ENCODE measurements at places on chromosomes 4 and X.

DNA sequence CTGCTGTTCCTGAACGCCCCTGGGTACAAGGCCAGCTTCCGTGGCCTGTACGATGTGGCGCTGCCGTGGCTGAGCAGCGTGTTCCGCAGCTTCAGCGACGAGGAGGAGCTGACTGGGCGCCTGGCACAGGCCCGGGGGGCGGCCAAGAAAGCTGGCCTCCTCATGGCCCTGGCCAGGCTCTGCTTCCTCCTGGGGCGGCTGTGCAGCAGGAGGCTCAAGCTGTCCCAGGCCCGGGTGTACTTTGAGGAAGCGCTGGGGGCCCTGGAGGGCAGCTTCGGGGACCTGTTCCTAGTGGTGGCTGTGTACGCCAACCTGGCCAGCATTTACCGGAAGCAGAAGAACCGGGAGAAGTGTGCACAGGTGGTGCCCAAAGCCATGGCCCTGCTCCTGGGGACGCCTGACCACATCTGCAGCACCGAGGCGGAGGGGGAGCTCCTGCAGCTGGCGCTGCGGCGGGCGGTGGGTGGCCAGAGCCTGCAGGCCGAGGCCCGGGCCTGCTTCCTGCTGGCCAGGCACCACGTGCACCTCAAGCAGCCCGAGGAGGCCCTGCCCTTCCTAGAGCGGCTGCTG lies 28.2 kb downstream of the SH3TC1 start:
- H3K4me3 ChIP-seq = no peak overlapping the region
- no peak for DNase-seq
- no peaks in the 10 kb centered on the region for H3K27me3 ChIP-seq
- peaks cover 23% of the 10 kb centered on the region for H3K36me3 ChIP-seq
- H3K4me1 ChIP-seq = peaks cover 29% of the 10 kb centered on the region

DNA sequence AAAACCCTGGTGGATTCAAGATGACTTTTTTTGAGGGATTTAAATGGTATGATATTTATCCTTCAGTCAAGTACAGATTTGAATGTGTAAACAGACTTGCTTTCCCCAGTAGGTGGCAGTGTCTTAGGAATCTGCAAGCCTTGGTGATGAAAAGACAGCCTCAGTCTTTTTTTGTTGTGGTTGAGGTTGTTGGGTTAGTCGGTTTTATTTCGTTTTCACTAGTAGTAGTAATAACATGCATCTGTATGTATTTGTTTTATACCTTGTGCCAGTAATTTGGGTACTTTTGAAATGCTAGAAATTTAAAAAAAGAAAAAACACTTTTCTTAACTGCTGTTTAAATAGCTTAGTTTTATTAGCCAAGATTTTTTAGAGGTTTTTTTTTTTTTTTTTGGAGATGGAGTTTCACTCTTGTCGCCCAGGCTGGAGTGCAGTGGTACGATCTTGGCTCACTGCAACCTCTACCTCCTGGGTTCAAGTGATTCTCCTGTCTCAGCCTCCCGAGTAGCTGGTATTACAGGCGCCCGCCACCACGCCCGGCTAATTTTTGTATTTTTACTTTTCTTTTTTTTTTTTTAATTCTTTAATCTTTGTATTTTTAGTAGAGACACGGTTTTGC lies 39.2 kb downstream of the COPS4 start:
- no peaks in the 10 kb centered on the region for H3K27me3 ChIP-seq
- peaks cover 25% of the 10 kb centered on the region for H3K36me3 ChIP-seq
- peaks cover 8% of the 10 kb centered on the region for H3K4me1 ChIP-seq
- H3K27ac ChIP-seq = no peak overlapping the region
- peak; percentile 49 for DNase-seq

DNA sequence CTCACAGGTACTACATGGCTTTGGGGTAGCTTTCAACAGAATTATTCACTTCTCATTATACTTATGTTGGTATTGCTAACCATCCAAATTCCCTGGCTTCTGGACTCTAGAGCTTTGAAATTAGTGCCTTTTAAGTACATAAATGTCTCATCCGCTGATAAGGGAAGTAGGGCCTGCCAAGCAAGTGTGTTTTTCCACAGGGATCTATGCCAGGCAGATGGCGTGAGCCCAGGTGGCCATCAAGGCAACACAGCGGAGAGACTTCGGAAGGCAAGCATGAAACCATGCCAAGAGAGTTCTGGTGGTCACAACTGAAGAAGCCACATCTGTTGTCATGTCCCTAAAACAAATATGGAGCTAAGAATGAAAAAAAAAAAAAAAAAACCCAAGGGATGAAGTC lies 503.1 kb upstream of the LCORL start:
- H3K27me3 ChIP-seq = peaks cover 2% of the 10 kb centered on the region
- no peaks in the 10 kb centered on the region for H3K4me1 ChIP-seq
- no peaks in the 10 kb centered on the region for H3K36me3 ChIP-seq
- H3K27ac ChIP-seq = no peak overlapping the region
- DNase-seq = no peak

DNA sequence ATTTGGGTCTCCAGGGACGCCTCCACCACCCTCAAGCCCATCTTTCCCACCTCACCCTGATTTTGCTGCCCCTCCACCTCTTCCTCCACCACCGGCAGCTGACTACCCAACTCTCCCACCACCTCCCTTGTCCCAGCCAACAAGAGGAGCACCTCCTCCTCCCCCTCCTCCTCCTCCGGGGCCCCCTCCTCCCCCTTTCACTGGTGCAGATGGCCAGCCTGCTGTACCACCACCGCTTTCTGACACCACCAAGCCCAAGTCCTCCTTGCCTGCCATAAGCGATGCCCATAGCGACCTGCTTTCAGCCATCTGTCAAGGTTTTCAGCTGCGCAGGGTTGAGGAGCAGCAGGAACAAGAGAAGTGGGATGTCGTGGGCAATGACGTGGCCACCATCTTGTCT lies 32.4 kb upstream of the ZNF81 start:
- H3K4me3 ChIP-seq = no peak overlapping the region
- H3K27ac ChIP-seq = no peak overlapping the region
- H3K4me1 ChIP-seq = no peaks in the 10 kb centered on the region
- H3K36me3 ChIP-seq = no peaks in the 10 kb centered on the region

GRCh38 chr4:101018836-101019235 lies 328.5 kb downstream of the PPP3CA start:
- H3K27ac ChIP-seq = peak overlapping the region; percentile 80
- peaks cover 2% of the 10 kb centered on the region for H3K36me3 ChIP-seq
- no peaks in the 10 kb centered on the region for H3K27me3 ChIP-seq

GRCh38 chr4:24935856-24936255 lies 23.0 kb upstream of the CCDC149 start:
- no peaks in the 10 kb centered on the region for H3K4me1 ChIP-seq
- H3K4me3 ChIP-seq = no peak overlapping the region
- peaks cover 4% of the 10 kb centered on the region for H3K27me3 ChIP-seq
- no peak overlapping the region for H3K27ac ChIP-seq
- H3K36me3 ChIP-seq = no peaks in the 10 kb centered on the region
- no peak for DNase-seq

- no peak overlapping the region for H3K4me3 ChIP-seq
- no peak overlapping the region for H3K27ac ChIP-seq
- no peaks in the 10 kb centered on the region for H3K27me3 ChIP-seq
- no peaks in the 10 kb centered on the region for H3K4me1 ChIP-seq
- DNase-seq = peak; percentile 12
Observed at GRCh38 chr4:30380404-30380998, 339.7 kb upstream of the PCDH7 start.

GRCh38 chr4:166078955-166079354 lies 205.9 kb downstream of the TLL1 start:
- H3K36me3 ChIP-seq = no peaks in the 10 kb centered on the region
- no peak overlapping the region for H3K27ac ChIP-seq
- no peak overlapping the region for H3K4me3 ChIP-seq
- no peak for DNase-seq

- no peak overlapping the region for H3K27ac ChIP-seq
- DNase-seq = peak; percentile 11
- peaks cover 15% of the 10 kb centered on the region for H3K4me1 ChIP-seq
- H3K36me3 ChIP-seq = peaks cover 7% of the 10 kb centered on the region
- H3K27me3 ChIP-seq = no peaks in the 10 kb centered on the region
- H3K4me3 ChIP-seq = no peak overlapping the region
Observed at GRCh38 chrX:56986138-56986537, 9.2 kb downstream of the SPIN3 start.

DNA sequence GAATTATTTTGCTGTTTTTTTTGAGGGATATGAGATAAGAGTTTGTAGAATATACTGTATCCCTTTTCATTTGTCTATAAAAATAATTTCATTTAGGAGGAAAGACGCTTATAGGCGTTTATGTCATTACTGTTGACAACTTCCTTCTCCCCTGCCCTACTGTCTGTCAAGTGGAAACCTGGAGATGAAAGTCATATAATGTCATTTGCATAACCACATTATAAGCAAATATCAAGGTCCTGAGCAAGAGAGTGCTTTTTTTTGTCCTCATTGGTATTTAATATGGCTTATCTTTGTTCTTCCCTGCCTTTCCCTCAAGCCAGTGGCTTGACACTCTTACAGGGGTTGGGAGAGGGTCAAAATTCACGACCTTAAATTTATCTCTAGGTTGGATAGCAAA lies 55.8 kb downstream of the LRP2BP start:
- no peak for DNase-seq
- H3K4me1 ChIP-seq = peaks cover 55% of the 10 kb centered on the region
- no peak overlapping the region for H3K4me3 ChIP-seq
- H3K27me3 ChIP-seq = no peaks in the 10 kb centered on the region

DNA sequence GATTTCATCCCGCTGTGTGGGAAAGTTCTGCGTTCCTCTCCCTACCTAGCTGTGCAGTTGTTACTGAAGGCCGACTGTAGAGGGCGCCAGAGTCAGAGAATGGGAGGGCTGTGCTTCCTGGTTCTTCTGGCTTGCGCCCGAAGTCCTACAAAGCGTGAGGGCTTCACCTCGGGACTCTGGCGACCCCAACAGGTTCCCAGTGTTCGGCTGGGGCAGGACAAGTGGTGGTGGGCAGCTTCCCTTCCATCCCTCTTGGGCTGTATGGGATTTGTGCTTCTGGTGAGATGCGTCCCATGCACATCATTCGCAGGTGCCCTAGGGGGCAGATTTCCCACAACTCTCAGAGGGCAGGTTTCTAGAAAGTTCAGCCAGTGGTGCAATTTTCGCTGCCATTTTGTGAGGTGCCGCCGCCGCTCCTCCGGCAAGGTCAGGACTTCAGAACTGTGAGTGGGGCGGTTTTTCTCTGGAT lies 27.3 kb downstream of the CT45A1 start:
- H3K36me3 ChIP-seq = no peaks in the 10 kb centered on the region
- H3K4me3 ChIP-seq = no peak overlapping the region
- no peak overlapping the region for H3K27ac ChIP-seq
- no peaks in the 10 kb centered on the region for H3K27me3 ChIP-seq

DNA sequence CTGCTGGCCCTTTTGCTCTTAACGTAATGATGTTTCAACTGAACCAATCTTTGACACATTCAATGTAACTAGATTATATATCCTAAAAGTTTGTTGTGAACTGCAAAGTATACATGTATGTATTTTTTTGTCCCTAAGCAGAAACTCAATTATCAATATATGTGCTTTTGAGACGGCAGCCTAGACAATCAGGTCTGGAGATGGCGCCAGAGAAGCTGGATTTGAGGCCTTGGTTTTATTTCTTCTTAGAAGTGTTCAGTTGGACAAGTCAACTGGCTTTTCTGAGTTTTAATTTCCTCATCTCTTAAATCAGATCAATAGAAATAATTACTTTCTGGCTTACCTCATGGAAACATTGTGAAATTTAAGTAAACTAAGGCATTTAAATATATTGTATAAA lies 62.5 kb downstream of the DCAF8L1 start:
- no peak overlapping the region for H3K4me3 ChIP-seq
- H3K27ac ChIP-seq = no peak overlapping the region
- H3K4me1 ChIP-seq = no peaks in the 10 kb centered on the region
- H3K27me3 ChIP-seq = no peaks in the 10 kb centered on the region
- no peak for DNase-seq

DNA sequence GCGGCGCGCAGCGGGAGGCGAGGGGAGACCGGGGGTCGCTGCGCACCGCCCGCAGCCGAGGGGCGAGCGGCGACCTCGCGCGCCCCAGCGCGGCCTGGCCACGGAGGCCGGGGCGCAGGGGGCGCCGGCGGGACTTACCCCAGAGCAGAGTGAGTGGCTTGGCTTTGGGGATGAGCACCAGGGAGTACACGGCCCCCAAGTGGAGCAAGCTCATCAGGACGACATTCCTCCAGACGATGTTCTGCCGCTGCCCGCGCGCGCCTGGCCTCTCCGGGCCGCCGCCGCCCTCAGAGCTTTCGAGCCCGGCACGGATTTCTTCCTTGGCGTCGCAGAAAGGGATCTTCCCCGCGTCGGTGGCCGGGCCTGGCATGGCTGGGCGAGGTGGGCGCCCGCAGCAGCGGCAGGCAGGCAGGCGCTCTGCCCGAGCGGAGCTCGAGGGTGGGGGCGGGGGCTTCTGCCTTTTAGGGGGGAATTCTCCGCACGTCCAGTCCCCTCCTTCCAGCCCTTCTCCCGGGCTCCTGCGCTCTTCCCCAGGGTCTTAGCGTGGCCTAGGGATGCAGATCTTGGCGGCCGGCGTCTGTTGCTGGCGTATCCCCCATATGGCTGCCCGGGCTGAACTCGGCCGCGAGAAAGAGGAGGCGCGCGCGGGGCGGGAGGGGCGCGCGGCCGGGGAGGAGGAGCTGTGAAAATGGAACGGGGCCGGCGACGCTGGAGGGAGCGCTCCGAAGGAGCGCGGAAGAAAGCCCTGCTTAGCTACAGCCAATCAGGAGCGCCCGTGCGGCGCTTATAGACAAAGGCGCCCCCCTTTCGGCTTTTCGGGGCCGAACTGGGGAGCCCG lies at the start of gene SCD5:
Gene SCD5, minus strand, starts transcription at position 629 of the 838 bp plus-strand sequence. Its CDS starts 259 bp downstream, at position 370.
- no peak within 1 kb of the TSS for H3K27ac ChIP-seq
- peak; percentile 44 for DNase-seq
- H3K4me1 ChIP-seq = peaks cover 11% of the 10 kb centered on the region
- peaks cover 43% of the 10 kb centered on the region for H3K27me3 ChIP-seq

GRCh38 chr4:1806596-1807331 lies 13.7 kb downstream of the FGFR3 start:
- no peak overlapping the region for H3K4me3 ChIP-seq
- no peak overlapping the region for H3K27ac ChIP-seq
- no peaks in the 10 kb centered on the region for H3K27me3 ChIP-seq
- no peaks in the 10 kb centered on the region for H3K36me3 ChIP-seq
- H3K4me1 ChIP-seq = no peaks in the 10 kb centered on the region

DNA sequence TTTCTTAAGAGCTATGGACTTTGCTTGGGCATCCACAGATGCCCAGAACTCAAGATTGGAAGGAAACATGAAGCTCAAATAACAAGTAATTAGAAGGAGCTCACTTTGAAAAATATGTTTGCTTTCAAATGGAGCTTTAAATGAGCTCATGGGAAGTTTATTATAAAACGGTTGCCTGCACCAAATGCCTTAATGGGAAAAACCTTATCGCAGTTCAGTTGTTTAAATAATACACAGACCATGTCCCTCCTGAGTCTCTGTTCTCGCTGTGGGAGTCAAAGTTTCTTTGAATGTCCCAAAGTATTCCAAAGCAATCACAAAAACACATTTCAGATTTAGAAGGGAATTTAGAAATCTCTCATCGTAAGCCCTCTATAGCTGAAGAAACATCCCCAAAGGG lies 31.6 kb upstream of the STIM2 start:
- H3K36me3 ChIP-seq = no peaks in the 10 kb centered on the region
- no peak for DNase-seq
- H3K4me1 ChIP-seq = no peaks in the 10 kb centered on the region
- H3K4me3 ChIP-seq = no peak overlapping the region
- H3K27me3 ChIP-seq = no peaks in the 10 kb centered on the region

- H3K27me3 ChIP-seq = peaks cover 23% of the 10 kb centered on the region
- no peaks in the 10 kb centered on the region for H3K36me3 ChIP-seq
- peaks cover 15% of the 10 kb centered on the region for H3K4me1 ChIP-seq
- no peak for DNase-seq
- H3K4me3 ChIP-seq = no peak overlapping the region
Observed at GRCh38 chr4:140255927-140256326, 101.9 kb upstream of the MAML3 start.

- peak; percentile 7 for DNase-seq
- no peaks in the 10 kb centered on the region for H3K27me3 ChIP-seq
- H3K27ac ChIP-seq = no peak overlapping the region
- no peak overlapping the region for H3K4me3 ChIP-seq
- H3K36me3 ChIP-seq = peaks cover 29% of the 10 kb centered on the region
Observed at GRCh38 chrX:51860679-51861078, 32.7 kb upstream of the MAGED1 start.

All from activated CD4-positive, alpha-beta memory T cell treated with anti-CD3 and anti-CD28 coated beads for 36 hours (primary cell).